ENCODE measurements at places on chromosomes 7 and 10.

- H3K36me3 ChIP-seq, result no peaks in the 10 kb centered on the region
- H3K4me3 ChIP-seq, result no peak overlapping the region
- no peaks in the 10 kb centered on the region for H3K4me1 ChIP-seq
- H3K27ac ChIP-seq, result no peak overlapping the region
Observed at GRCh38 chr7:36053589-36053988, 99.5 kb upstream of the EEPD1 start.

DNA sequence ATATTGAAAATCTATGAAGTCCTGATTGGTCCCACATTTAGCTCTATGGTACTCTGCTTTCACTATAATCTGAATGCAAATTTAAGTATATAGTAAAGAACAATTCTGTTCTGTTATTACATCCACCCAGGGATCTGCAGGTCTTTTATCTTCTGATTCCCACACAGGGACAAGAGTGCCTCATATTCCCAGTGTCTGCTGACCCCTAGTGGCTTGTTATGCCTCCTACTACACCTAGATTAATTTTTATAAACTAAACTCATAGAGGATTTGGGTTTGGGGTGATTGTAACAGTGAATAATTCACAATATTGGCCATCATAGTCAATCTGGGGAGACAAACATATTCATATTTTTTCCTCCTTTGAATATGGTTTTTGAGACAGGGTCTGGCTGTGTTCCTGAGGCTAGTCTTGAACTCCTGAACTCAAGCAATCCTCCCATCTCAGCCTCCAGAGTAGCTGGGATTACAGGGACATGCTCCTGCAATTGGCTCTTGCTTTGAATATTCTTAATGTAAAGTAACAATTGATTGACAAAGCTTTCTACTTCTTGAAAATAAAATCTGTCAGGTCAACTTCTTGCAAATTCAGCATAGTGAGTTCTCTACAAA, 282.1 kb downstream of the KCND2 start:
- peak; percentile 73 for DNase-seq
- peaks cover 6% of the 10 kb centered on the region for H3K4me1 ChIP-seq
- H3K4me3 ChIP-seq, result no peak overlapping the region
- no peaks in the 10 kb centered on the region for H3K36me3 ChIP-seq
- H3K27me3 ChIP-seq, result no peaks in the 10 kb centered on the region
- no peak overlapping the region for H3K27ac ChIP-seq

DNA sequence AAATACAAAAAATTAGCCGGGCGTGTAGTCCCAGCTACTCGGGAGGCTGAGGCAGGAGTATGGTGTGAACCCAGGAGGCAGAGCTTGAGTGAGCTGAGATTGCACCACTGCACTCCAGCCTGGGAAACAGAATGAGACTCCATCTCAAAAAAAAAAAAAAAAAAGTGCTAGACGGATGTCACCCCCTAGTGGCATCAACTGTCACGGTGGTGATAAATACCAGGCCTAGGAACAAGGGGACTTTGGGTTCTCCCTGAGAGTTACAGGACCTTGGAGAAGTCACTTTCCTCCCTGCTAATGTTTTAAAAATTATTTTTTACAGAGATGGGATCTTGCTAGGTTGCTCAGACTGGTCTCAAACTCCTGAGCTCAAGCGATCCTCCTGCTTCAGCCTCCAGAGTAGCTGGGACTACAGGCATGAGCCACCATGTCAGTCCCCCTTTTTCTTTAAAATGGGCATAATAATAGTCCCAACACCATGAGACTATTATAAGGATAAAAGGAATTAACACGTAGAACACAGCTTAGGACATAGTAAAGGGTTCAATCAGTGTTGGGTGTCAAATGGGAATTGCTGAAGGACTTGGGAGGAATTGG, 2.6 kb upstream of the TMEM130 start:
- no peaks in the 10 kb centered on the region for H3K36me3 ChIP-seq
- H3K4me3 ChIP-seq, result no peak overlapping the region
- DNase-seq, result peak; percentile 56
- H3K27ac ChIP-seq, result no peak overlapping the region

DNA sequence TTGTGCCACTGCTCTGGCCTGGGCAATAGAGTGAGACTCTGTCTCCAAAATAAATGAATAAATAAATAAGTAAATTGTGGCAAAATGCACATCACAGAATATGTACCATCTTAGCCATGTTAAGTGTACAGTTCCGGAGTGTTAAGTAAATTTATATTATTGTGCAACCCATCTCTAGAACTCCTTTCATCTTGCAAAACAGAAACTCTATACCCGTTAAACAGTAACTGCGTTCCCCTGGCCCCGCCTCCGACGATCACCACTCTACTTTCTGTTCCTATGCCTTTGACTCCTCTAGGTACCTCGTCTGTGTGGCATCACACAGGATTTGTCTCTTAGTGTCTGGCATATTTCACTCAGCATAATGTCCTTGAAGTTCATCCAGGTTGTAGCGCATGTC, 356.4 kb upstream of the FOXK1 start:
- no peaks in the 10 kb centered on the region for H3K36me3 ChIP-seq
- H3K4me3 ChIP-seq, result no peak overlapping the region
- DNase-seq, result no peak
- H3K4me1 ChIP-seq, result no peaks in the 10 kb centered on the region
- no peaks in the 10 kb centered on the region for H3K27me3 ChIP-seq

DNA sequence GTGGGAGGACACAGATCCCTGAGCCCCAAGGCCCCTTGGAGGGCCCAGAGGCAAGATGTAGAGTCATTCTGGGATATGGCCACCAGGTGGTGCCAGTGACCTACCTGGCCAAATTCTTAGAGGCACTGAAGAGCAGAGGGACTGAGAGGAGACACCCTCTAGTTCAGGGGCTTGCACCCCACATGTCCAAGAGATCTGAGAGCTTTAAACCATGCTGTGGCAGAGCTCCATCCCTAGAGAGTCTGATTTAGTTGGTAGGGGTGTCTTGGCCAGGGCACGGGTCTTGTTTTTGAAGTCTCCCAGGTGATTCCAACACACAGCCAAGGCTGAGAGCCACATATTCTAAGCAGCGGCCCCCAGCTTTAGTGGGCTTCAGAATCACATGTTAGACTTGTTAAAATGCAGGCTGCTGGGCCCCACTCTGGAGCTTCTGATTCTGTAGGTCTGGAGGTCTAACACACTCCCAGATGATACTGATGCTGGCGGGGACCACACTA, 52.5 kb downstream of the PRF1 start:
- peak; percentile 47 for DNase-seq
- no peak overlapping the region for H3K4me3 ChIP-seq
- H3K27ac ChIP-seq, result no peak overlapping the region
- H3K27me3 ChIP-seq, result no peaks in the 10 kb centered on the region

GRCh38 chr10:61284222-61284890, 168.8 kb downstream of the TMEM26 start:
- H3K27me3 ChIP-seq, result no peaks in the 10 kb centered on the region
- no peak overlapping the region for H3K4me3 ChIP-seq
- DNase-seq, result peak; percentile 58
- H3K4me1 ChIP-seq, result peaks cover 24% of the 10 kb centered on the region
- no peak overlapping the region for H3K27ac ChIP-seq

DNA sequence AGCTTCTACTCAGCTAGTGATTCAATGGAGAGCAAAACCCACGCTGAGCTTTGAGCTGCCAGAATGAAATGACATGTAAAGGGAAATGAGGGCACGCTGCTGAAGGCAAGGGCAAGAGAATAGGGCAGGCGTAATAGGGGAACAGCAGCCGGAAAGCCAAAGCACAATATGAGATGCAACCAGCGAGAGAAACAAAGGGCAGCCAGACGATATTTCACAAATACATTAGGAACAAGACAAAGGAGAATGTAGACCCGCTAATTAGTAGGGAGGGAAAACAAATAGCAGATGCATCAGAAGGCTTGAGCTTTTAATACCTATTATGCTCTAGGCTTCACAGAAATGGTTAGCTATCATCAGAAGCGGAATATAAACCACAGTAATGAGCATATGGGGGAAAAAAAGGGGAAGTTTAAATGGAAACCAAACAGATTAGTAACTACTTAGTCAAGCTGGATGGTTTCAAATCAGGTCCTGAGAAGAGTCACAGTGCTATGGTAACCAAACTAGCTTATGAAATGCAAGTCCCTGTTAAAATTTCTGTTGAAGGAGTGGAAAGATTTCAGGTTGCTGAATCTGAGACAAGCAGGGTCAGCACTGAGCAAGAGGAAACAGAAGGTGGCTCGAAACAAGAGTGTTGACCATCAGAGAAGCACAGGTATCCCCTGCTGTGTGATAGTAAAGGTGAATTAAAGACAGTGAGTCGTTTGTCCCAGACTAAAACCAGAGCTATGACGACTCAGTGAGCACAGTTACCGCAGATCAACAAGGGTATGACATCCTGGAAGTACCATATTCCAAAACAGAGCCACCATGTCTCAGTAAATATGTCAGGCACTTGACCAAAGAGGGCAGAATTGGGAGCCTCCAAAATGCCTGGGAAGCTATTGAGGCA, 496.9 kb upstream of the CELF2 start:
- H3K27ac ChIP-seq, result peak overlapping the region; percentile 27
- no peaks in the 10 kb centered on the region for H3K36me3 ChIP-seq
- peak; percentile 37 for DNase-seq
- H3K27me3 ChIP-seq, result no peaks in the 10 kb centered on the region

GRCh38 chr7:16791071-16791470, 13.7 kb downstream of the AGR2 start:
- no peaks in the 10 kb centered on the region for H3K36me3 ChIP-seq
- no peaks in the 10 kb centered on the region for H3K27me3 ChIP-seq
- no peak overlapping the region for H3K27ac ChIP-seq
- DNase-seq, result no peak
- H3K4me3 ChIP-seq, result no peak overlapping the region

DNA sequence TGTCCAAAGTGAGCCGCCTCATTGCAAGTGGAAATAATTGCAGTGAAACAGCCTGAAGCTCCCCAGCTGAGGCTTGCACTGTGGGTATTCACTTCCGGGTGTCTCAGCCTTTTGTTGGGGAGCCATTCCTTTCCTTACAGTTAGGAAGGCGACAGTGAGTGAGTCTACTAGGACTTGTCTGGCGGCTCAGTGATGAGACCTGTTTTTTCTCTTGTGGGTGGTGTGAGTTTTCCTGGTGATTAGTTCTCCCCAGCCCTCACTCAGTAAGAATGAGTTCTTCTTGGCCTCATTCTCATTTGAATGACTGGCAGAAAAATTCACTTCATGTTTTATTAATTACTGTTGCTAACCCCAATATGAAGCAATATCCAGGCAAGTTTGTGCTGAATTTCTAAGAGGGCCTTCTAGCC, 2.6 kb downstream of the PGAM1 start:
- peaks cover 14% of the 10 kb centered on the region for H3K4me1 ChIP-seq
- no peak for DNase-seq
- no peak overlapping the region for H3K27ac ChIP-seq
- peaks cover 7% of the 10 kb centered on the region for H3K36me3 ChIP-seq
- no peaks in the 10 kb centered on the region for H3K27me3 ChIP-seq

DNA sequence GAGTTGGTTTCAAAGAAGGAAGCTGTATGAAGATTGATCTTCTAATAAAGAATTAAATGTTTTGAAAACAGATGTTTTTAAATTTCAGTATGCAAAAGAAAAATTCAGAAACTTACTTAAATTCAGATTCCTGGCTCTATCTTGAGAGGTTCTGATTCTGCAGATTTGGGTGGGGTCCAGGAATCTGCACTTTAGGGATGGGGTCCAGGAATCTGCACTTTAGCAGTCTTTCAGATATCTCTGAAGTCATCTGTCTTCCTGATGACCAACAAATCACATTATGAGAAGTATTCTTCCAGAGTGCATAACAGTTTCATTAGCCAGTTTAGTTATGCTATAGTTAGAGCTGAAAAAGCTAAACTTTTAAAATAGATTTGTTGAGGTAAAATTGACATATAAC, 24.1 kb downstream of the ABRAXAS2 start:
- no peaks in the 10 kb centered on the region for H3K4me1 ChIP-seq
- H3K4me3 ChIP-seq, result no peak overlapping the region
- H3K27me3 ChIP-seq, result no peaks in the 10 kb centered on the region
- no peak overlapping the region for H3K27ac ChIP-seq
- no peaks in the 10 kb centered on the region for H3K36me3 ChIP-seq

DNA sequence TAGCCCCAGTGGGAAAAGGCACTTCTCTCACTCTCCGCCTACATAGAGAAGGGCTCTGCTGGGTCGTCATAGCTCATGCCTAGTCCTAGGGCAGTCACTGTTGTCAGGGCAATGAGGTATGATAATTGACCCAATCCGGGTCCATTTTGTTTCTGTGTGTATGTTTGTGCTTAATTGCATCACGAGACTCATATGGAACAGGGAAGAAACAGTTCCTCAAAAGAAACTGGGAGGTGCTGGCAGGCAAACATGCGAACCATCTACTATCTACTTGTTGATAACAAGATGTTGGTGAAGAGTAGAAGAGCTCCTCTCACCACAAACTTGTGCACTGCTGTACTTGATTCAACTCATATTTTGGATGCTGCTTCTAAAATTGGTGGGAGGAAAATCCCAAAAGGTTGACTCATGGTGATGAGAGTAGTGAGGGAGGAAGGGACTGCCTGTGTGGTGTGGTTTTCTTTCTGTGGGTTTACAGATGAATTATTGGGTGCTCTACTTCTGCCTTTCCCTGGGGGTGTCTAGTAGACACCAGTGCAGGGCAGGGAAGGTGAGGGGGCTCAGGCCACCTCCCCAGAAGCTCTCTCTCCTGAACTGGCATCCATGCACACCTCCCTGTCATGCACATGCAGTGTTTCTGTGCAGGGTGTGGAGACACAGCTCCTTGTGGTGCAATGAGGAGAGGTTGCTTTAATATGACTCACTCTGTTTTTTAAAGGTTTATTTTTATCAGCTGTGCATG, 29.4 kb downstream of the LSMEM1 start:
- H3K36me3 ChIP-seq, result no peaks in the 10 kb centered on the region
- H3K4me1 ChIP-seq, result no peaks in the 10 kb centered on the region
- no peak overlapping the region for H3K27ac ChIP-seq
- H3K4me3 ChIP-seq, result no peak overlapping the region
- no peak for DNase-seq
- no peaks in the 10 kb centered on the region for H3K27me3 ChIP-seq

GRCh38 chr7:83655951-83656556, 7.1 kb upstream of the SEMA3E start:
- H3K36me3 ChIP-seq, result no peaks in the 10 kb centered on the region
- H3K27ac ChIP-seq, result no peak overlapping the region
- DNase-seq, result peak; percentile 56
- H3K27me3 ChIP-seq, result no peaks in the 10 kb centered on the region

- DNase-seq, result no peak
- no peaks in the 10 kb centered on the region for H3K36me3 ChIP-seq
- H3K4me1 ChIP-seq, result no peaks in the 10 kb centered on the region
Observed at GRCh38 chr10:42691361-42692120, 53.2 kb upstream of the ZNF33B start.

- no peak overlapping the region for H3K4me3 ChIP-seq
- H3K4me1 ChIP-seq, result peaks cover 26% of the 10 kb centered on the region
- no peak for DNase-seq
- no peaks in the 10 kb centered on the region for H3K27me3 ChIP-seq
- no peaks in the 10 kb centered on the region for H3K36me3 ChIP-seq
- no peak overlapping the region for H3K27ac ChIP-seq
Observed at GRCh38 chr7:132075515-132075914, 500.8 kb downstream of the PLXNA4 start.

DNA sequence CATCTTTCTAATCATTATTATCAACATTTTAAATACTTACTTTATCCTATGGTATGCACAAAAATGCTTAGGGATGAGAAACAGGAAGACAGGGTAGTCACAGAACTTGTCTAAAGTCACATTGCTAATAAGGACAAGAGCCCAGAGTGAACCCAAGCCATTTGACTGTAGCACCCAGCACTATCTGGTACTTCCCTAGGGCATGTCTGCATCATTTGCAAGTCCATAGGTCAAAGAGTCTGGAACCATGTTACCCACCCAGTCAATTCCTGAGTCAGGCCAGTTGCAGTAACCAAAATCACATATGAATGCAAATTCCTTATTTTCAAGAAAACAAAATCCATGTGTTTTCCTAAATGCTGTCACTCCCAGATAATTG, 19.1 kb downstream of the ASAH2 start:
- H3K36me3 ChIP-seq, result no peaks in the 10 kb centered on the region
- H3K4me3 ChIP-seq, result no peak overlapping the region
- no peaks in the 10 kb centered on the region for H3K27me3 ChIP-seq
- H3K27ac ChIP-seq, result no peak overlapping the region
- no peaks in the 10 kb centered on the region for H3K4me1 ChIP-seq
- DNase-seq, result no peak
